RKO (cell line): ENCODE measurements at places on chromosomes 16 and 17.

GRCh38 chr17:67620636-67621035 is 97.1 kb upstream of the NOL11 start:
- no peak for DNase-seq

- DNase-seq, result no peak
These were observed 83.2 kb downstream of the GRIN2A start for GRCh38 chr16:10098991-10099390.

DNA sequence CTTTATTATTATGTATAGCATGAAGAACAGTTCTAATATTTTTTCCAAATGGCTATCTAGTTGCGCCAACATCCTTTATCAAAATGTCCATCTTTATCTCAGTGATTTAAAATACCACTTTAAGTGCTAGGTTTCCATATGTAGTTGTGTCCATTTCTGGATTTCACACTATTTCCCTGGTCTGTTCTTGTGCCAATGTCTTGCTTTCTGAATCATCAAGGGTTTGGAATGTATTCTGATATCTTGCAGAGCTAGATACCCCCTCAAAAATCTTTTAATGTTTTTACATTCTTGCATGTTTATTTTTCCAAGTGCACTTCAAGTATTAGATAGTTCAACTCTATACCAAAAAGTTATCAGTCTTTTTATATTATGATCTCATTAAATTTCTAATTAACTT is 14.3 kb downstream of the MBTD1 start:
- DNase-seq, result no peak

GRCh38 chr17:62895320-62896301 is 70.4 kb upstream of the TANC2 start:
- DNase-seq, result no peak

DNA sequence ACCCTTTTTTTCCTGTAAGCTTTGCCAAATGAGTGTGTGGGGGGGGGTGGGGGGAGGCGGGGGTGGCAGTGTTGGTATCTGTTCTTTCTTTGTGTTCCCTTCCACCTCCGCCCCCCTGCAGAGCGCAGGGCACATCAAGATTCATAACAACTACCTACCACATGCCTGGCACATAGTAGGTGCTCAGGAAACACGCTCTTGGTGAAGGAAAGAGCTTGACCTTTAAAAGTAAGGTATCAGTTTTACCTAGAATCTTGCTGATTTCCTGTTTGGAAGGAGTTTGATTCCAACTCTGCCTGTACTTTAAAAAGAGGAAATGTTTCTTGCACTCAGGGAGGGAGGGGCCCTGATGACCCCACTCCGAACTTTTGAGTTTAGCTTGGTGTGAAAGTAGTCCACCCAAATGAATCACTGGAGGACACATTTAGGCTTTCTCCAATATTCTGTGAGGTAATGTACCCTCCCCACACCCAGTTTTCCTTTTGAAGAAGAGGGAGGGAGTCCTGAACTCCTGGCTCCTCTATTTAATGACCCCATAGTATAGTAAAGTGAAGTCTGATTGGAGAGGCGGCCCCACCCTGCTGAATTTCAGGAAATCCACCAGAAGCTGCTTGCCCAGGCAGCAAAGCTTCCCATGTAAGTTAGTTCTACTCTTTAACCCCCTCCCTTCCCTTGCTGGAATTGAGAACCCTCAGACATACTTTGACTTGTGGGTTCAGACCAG is 560 bp upstream of the FAM20A start:
- DNase-seq, result no peak

- DNase-seq, result no peak
These were observed 7.0 kb upstream of the RBFOX3 start for GRCh38 chr17:79617740-79618382.

GRCh38 chr16:54102888-54103866 is 183.4 kb downstream of the IRX3 start:
- no peak for DNase-seq

- no peak for DNase-seq
These were observed 643.7 kb downstream of the MAF start for GRCh38 chr16:78956859-78957258.

GRCh38 chr17:67534941-67535340 is 157.9 kb downstream of the PITPNC1 start:
- no peak for DNase-seq
